Activated CD8-positive, alpha-beta memory T cell treated with anti-CD3 and anti-CD28 coated beads, Interleukin-2, amount 10 ng/mL, durations not matched to agents 7 days and 5 days (primary cell): ENCODE measurements at places on chromosomes 7 and 10. TPM values are rescaled to one million over a fixed set of nuclear protein-coding genes. Genes with fewer than 3 reads are reported as not detected.

- no peak for DNase-seq
- H3K4me1 ChIP-seq = peaks cover 14% of the 10 kb centered on the region
- H3K4me3 ChIP-seq = no peak overlapping the region
- peaks cover 31% of the 10 kb centered on the region for H3K36me3 ChIP-seq
- no peaks in the 10 kb centered on the region for H3K27me3 ChIP-seq
These were observed 48.6 kb upstream of the SLIT1 start for GRCh38 chr10:97234400-97234799.

JAKMIP3 gene
- total RNA-seq = 0.19 TPM

GRCh38 chr10:59995862-59996261, 89.5 kb upstream of the CCDC6 start:
- no peak overlapping the region for H3K27ac ChIP-seq
- H3K27me3 ChIP-seq = peaks cover 29% of the 10 kb centered on the region
- H3K4me1 ChIP-seq = peaks cover 12% of the 10 kb centered on the region
- no peak for DNase-seq
- H3K4me3 ChIP-seq = no peak overlapping the region

DNA sequence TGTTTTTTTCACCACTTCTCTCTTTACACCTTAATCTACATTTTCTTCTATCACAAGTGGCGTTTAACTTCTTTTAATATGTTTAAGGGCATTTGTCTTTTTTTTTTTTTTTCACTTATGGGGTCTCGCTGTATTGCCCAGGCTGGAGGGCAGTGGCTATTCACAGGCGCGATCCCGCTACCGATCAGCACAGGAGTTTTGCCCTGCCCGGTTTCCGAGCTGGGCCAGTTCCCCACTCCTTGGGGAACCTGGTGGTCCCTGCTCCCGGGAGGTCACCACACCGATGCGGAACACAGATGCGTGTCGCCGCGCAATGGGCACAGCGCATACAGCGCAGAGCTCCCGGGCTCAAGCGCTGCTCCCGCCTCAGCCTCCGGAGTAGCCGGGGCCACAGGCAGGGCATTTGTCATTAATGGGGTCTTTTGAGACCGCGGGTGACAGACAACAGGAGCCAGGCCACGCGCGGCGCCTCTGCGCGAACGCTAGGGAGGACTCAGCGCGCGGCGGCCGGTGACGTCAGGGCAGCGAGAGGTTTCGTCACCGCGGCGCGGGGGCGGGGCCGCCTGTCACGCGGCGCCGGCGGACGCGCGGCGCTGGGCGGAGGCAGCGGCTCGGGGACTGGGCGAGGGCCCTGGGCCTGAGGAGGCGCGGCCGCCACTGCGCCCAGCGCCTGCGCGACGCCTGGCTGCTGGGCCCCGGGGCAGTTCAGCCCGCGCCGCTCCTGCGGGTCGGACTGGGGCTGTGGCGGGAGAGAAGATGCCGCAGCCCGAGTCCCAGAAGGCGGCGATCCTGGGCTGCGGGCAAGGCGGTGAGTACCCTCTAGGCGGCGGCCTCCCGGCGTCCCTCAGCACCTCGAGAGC, at the start of gene GALNT11:
Gene GALNT11, plus strand, starts transcription at position 598 of the 860 bp plus-strand sequence. CDS start 68,554 bp downstream, outside the sequence.
- peaks cover 7% of the 10 kb centered on the region for H3K27me3 ChIP-seq
- DNase-seq = peak; percentile 87
- peaks cover 27% of the 10 kb centered on the region for H3K36me3 ChIP-seq
- peak within 1 kb of the TSS; percentile 77 for H3K4me3 ChIP-seq

AS3MT gene
- total RNA-seq = not detected

DNA sequence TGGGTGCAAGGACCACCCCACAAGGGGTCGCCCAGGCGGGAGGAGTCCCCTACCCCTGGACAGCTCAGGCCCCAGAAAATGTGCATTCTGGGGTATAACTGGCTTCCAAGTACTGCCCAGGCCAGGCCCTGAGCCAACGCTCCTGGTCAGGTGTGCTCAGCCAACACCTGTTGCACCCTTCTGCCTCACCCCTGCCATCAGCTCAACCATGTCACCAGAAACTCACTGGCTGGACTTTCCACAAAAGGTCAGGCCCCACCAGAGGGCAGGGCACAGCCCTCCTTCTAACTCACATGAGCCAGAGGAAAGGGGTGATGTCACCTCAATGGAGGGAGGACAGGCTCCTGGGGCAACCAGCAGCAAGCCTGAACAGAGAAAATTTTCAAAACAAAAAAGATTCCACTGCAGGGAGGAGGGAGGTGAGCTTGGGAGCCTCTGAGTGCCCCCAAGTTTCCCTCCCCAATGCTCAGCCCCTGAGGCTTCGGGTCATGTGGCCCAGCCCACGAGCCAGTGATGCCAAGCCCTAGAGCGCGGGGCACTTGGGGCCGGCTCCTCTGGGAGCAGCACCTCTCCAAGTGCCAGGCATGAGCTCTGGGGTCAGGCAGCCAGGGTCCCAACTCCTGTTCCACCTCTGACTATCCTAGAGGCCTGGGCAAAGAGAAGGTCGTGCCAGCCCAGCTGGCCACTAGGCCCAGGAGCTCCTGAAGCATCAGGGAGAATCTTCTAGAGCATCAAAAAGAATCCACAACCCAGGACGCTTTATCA, 2.2 kb downstream of the OGDHL start:
- no peak overlapping the region for H3K27ac ChIP-seq
- no peak overlapping the region for H3K4me3 ChIP-seq
- H3K36me3 ChIP-seq = no peaks in the 10 kb centered on the region
- peaks cover 3% of the 10 kb centered on the region for H3K4me1 ChIP-seq
- DNase-seq = no peak
- peaks cover 24% of the 10 kb centered on the region for H3K27me3 ChIP-seq

MMD2 gene
- total RNA-seq = not detected

HOGA1 gene
- not detected for total RNA-seq

- H3K4me3 ChIP-seq = no peak overlapping the region
- no peaks in the 10 kb centered on the region for H3K4me1 ChIP-seq
- H3K27me3 ChIP-seq = peaks cover 16% of the 10 kb centered on the region
- DNase-seq = no peak
These were observed 30.0 kb downstream of the DGKI start for GRCh38 chr7:137816696-137817320.

DNA sequence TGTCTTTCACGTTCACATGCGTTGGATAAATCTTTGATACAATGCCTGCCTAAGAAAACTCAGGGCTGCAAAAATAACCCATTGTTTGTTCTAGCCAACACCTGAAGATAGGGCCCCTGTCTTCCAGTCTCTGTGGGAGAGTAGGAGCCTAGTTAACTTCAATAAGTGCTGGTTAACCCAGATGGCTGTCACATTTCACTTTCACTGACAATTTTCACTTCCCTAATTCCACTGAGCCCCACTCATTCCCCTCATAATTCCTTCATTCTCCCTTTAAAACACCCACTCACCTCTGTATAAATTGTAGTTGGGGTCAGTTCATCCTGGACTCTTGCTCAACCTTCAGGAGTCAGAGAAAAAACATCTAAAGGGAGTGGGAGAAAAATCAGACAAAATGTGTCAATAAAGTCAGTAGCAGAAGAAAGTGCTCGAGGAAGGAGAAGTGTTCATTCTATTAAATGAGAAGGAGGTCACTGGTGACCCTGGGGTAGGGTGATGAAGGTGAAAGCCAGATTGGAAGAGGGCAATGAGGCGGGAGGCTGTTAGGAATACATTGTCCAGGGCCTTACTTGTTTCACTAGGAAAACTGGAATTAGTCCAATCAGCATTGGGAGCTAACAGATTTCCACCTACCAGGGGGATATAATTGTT, 51.2 kb upstream of the ABI1 start:
- H3K4me1 ChIP-seq = no peaks in the 10 kb centered on the region
- no peak for DNase-seq
- H3K36me3 ChIP-seq = no peaks in the 10 kb centered on the region
- peaks cover 11% of the 10 kb centered on the region for H3K27me3 ChIP-seq
